Naive B cell (primary cell): ENCODE measurements at places on chromosomes 5 and 9. TPM values are rescaled to one million over a fixed set of nuclear protein-coding genes. Genes with fewer than 3 reads are reported as not detected.

- no peak for DNase-seq
Observed at GRCh38 chr5:150253416-150254208, 36.0 kb downstream of the CAMK2A start.

- no peak for DNase-seq
Observed at GRCh38 chr5:157203417-157203816, 22.8 kb downstream of the ITK start.

GRCh38 chr9:133278161-133279114 lies 3.4 kb upstream of the ABO start:
- DNase-seq, result no peak

BAAT gene
- not detected for polyA plus RNA-seq

SPATA6L gene
- not detected for polyA plus RNA-seq
